ENCODE measurements at places on chromosomes 2 and 18. TPM values are rescaled to one million over a fixed set of nuclear protein-coding genes. Genes with fewer than 3 reads are reported as not detected.
A peak's percentile ranks its signal among the peaks of the same experiment; 100 is the strongest.

DNA sequence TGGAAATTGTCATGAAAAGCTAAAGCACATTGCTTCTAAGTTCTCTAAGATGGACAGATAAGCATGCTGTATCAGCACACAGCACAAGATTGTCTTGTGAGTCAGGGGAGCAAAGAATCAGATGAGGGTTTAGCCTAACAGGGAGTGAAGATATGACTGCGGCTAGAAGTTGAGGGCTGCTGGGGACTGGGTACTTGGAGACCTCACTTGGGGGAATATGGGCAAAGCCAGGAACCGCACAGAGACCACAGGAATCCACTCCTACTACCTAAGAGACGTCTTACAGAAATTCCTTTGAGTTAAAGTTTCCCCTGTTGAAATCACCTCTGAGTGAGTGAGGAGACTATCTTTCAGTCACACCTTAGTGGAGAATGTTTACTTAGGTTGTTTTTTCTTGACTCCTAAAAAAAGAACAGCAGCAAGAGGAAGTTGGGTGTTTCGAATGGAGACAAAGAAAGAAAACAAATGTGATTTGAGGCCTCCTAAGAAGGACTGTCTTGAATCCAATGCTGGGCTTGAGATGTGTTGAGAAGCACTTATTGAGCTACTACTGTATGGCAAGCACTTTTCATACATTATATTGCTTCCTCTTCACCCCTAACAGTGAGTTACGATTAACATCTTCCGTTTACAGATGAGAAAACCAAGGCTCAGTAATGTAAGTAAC, 100.7 kb downstream of the ANKRD44 start:
- DNase-seq: no peak

DNA sequence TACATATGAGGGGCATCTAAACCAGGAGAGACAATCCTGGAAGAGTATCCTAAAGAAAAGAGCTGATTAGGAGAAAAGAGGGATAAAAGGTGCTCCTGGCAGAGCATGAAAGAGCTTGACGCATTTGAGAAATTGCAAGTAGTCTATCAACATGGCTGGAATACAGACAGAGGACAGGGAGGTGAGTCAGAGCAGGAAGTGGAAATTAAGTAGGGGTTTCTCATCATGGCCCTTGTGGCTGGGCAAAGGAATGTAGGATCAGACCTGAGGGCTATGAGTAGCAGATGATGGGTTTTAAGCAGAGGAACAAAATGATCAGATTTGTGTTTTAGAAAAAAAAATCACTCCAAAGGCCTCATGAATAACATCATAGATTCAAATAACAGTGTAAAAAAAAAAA, 49.2 kb upstream of the UGP2 start:
- no peak for DNase-seq

GRCh38 chr2:226683944-226684562, 115.6 kb downstream of the IRS1 start:
- DNase-seq: no peak

DNA sequence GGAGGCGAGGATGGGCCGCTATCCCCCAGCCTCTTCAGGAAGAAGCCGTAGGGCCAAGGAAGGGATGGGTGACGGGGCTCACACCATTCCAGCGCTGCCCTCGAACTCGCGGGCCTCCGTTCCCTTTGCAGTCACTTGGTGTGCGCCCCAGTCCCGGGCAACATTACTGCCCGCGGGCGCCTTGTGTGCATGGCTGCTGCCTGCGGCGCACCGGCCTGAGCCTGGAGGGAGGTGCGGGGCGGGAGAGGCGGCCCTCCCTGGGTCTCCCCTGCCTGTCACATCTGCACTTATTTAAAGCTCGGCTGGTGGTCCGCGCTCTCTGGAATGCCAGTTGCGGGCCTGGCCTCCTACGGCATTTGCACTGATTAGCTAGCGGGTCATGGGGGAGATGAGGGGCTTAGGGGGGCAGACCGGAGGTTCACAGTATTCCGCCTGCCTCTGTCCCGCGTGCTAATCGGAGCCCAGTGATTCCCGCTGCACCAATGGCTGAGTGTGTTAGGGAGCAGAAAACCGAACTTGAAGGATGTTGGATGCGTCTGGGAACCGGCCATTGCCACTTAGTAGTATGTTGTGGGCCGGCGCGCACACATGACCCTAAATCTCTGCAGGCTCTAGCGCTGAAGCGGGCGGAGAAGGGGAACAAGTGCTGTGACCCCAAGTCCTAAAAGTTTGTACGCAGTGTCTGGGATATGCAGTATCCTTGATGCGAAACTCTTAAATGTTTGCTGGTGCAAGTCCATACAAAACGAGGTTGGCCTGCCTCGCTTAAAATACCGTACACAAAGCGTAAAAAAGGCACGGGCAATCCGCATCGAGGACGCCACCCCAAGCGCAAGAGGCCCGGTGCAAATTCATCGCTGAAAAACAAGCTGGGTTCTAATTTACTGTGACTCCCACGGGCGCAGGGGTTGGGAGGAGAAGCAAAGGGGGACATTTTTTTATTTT, 161.2 kb upstream of the SIX2 start:
- DNase-seq: peak; percentile 46

DNA sequence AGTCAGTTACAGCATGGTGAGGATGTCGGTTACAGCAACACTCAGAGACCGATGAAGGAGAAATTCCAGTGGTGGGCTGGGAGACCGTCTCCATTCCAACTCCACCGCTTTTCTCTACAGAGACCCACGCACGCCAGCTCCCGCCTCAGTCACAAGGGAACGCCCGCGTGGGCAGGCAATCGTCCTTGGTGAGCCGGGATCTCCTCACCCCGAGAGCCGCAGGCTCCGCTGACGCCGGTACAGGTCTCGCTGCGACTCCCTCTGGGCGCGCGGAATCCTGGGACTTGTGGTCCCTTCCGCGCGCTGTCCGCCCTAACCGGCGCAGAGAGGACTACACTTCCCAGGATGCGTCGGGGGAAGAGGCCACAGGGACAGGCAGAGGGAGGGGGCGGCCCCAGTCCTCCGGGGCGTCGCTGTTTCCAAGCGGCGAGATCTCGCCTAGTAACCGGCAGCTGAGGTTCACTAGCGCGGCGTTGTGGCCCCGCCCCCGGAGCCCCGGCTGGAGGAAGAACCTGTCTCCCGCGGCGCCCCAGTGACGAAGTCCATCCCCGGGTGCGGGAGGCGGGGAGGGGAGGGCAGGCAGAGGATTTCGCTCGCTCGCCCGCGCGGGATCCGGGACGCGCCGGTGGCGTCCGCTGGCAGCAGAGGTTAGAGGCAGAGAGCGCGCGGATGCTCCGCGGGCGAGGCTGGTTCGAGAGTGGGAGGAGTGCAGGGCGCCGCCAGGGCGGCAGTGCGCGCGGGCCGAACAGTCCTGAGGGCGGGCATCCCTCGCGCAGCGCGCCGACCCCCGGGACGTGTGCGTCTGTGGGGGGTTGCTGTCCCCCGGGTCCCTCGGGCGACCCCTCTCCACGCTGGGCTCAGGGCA, at the start of gene EML6:
TSS of gene EML6 (plus strand) at position 532 of the 865 bp plus-strand sequence. CDS start 1,400 bp downstream, outside the sequence.
- DNase-seq: peak; percentile 98

- no peak for DNase-seq
Measured at GRCh38 chr2:231991664-231992063, 30.2 kb downstream of the DIS3L2 start.

GRCh38 chr2:10772201-10772867, 40.3 kb downstream of the PDIA6 start:
- DNase-seq: no peak

GRCh38 chr2:230599853-230600252, 112.8 kb upstream of the CAB39 start:
- DNase-seq: no peak

DNA sequence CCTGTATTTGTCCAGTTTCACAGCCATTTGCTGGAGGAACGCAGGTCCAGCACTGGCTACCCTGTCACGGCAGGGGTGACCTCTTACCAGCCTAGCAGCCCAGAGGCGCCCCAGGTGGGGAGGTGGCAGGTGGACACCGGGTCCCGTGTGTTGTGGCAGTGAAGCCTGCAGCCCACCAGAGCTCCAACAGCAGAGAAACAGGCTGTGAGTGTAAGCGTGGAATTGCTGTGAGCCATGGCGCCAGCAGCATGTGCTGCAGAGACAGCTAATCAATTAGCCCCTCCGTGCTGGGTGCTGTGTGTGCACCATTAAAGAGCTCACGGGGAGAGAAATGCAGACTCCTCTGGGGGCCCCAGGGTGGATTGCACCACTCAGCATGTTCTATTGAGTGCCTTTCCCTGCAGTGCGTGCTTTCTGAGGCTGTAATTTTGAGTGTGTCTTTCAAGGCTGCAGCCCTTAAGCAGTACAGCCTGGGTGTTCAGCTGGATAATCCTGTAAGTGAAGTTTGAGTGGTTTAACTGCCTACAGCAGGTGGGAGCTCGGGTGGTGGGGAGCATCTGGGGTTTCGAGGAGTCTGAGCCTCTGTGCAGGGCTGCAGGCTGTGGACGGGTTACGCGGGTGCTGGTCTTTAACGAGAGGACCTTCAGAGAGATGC, 15.9 kb downstream of the RTP5 start:
- peak; percentile 63 for DNase-seq

DNA sequence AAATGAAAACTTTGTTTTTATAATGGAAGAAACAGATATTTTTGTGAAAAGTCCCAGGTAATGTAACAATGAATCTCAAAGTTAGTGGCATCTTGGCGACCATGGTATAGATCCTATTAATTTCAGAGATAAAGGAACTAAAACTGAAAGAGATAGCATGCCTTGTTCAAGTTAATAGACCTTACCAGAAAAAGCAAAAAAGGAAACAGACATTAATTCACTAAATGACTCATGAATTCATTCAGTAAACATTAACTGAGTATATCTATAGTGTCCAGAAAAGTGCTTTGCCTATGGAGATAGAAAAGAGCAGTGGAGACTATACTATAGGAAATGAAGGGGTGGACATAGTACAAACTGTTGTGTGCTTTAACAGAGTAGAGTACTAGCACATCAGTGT, 763.3 kb downstream of the TRIB2 start:
- no peak for DNase-seq

DNA sequence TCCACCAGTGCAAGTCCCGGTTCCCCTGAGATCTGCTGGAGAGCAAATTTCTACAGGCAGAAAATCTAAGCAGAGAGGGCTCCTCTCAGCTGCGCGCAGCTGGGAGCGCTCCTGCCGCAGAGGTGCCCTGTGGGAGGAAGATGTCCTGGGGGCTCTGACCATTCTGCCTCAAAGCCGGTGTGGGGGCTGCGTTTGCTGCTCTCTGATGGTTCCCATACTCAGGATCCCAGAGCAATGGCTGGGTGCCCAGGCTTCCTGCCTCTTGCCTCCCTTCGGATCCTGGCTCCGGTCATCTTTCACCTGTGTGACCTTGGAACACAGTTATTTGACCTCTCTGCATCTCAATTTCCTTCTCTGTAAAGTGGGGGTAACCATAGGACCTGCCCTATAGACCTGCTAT, 434.2 kb downstream of the ZNF521 start:
- peak; percentile 27 for DNase-seq

DNA sequence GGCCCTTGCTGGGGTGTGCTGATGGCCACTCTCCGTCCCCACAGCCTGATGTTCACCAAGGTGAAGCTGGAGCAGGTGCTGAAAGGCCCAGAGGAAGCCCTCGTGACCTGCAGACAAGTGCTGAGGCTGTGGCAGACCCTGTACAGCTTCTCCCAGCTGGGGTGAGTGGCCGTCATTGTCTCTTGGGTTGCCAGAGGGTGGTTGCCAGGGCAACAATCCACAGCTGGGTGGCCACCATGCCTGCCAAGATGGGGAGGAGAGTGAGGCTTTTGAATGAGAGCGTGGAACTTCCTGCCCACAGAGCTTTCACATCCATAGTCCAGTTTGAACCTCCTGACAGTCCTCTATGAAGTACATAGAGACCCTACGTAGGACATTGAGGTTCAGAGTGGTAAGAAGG, 108.8 kb downstream of the STPG4 start:
- no peak for DNase-seq

DNA sequence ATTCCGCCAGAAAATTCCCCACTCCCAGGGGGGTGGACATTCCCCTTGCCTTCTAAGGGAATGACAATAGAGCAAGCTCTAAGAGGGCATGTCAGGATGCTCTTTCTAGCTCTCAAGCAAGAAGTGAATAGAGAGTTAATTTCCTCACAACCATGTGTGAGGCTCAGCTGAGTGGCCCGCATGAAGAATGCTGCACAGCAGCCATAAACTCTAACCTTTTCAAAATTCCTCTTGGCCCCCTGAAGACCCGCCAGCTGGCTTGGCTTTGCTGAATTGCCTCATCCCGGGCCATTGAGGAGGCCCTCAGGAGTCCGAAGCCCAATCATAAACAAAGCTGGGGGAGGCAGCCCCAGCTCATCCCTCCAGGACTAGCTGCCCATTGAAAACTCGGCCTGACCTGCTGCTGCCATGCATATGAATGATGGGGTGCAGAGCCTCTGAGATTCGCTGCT, 38.2 kb downstream of the NRP2 start:
- DNase-seq: no peak

GRCh38 chr2:218366621-218367414, 10.2 kb downstream of the CATIP start:
- no peak for DNase-seq

DNA sequence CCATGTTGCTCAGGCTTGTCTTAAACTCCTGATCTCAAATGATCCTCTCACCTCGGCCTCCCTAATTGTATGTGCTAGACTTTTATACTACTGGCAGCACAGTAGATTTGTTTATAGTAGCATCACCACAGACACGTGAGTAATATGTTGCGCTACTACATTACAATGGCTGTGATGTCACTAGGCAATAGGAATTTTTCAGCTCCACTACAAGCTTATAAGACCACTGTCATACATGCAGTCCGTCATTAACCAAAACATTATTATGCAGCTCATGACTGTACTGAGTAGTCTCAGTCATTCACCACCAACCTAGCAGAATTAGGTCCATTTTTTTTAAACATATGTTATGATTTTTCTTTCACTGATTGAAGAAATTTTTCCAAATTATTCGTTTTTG, 398.9 kb downstream of the DCC start:
- DNase-seq: no peak

GRCh38 chr2:9649261-9649660, 18.5 kb upstream of the YWHAQ start:
- no peak for DNase-seq

DNA sequence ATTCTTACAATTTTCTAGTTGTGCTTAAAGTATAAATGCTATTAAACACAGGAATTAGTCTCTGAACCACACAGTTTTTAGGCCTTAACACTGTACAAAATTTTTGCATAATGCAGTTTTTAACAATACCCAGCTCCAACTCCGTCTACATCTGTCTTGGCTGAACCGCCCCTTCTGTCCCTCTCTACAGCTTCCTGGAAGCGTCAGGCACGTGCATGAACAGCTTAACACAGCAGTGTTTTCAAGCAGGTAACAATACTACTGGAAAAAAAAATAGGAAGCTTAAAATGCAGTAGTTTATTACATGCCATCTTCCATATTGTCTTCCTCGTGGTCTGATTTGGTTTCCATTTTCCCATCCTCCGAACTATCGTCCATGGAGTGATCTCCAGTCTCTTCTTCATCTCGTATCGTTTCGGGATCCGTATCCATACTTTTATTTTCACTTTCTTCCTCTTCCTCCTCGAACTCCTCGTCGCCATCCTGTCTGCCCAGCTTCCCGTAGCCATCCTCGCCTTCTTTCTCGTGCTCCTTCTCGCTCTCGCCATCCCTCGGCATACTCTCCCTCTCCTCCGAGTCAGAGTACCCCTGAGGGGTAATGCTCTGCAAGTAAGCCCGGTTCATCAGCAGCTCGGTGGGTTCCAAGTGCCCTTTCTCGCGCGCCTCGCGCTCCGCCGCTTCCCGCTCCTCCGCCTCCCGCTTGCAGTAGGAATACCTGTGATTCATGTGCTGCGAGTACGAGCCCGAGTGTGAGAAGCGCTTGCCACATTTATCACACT, 130.6 kb downstream of the ZEB2 start:
- DNase-seq: no peak

The C2orf92 gene
- 19.6 TPM for total RNA-seq

The PCARE gene
- 0.66 TPM for total RNA-seq

The NEU2 gene
- total RNA-seq: not detected

The C18orf32 gene
- total RNA-seq: 122 TPM

The TSPYL6 gene
- total RNA-seq: 0.27 TPM

The ATP6V1B1 gene
- not detected for total RNA-seq

The ZEB2 gene
- 121 TPM for total RNA-seq
